Hematopoietic multipotent progenitor cell (in vitro differentiated cells): ENCODE measurements at places on chromosomes 4 and X.

DNA sequence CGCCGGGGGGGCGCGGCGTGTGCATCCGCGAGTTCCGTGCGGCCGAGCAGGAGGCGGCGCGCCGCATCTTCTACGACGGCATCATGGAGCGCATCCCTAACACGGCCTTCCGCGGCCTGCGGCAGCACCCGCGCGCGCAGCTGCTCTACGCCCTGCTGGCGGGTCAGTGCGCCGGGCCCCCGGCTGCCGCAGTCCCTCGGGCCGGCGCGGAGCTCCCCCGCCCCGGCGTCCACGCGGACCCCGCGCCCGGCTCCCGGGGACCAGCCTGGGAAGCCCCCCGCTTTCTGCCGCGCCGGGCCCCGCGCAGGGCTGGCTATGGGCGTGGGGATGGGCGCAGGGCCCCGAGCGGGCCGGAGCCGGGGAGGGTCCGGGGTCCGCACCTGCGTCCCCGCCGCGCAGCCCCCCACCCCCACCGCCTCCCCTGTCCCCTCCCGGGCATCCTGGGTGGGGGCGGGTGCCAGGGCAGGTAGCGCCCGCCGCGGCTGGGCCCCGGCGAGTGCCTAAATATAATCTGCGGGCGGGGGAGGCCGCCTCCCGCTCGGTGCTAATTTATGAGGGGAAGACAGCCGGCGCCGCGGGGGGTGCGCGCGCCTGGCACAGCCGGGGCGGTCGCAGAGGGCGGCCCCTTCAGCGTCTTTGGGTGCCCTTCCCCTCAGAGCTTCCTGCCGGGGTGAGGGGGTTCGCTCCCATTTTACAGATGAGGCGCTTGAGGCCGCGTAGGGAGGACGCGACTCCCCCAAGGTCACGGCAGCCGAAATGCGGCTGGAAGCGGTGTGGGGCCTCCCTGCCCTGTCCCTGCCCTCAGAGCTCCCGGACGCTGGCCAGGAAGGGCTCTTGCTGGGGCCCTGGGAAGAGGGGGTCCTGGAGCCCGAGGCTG is 837 bp downstream of the NAT8L start:
- DNase-seq: no peak

GRCh38 chr4:83212041-83212851 is 72.4 kb downstream of the COQ2 start:
- no peak for DNase-seq

DNA sequence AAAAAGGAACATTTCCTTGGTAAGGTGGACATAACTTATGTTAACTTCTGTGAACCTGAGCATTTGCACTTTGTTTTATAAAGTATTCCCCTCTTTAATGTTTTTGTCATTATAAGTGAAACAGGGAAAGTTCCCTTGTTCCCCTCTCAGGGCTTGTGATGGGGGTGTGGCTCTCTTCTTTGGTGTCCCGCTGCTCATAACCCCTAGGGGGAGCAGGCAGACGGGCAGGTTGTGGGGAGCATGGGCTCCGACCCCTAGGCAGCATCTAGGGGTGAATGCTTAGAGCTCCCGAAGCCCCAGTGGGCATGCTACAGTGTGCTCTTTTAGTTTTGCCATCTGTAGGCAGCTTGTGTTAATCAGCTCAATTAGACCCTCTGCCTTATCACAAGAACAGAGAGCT is 200.4 kb downstream of the DACH2 start:
- no peak for DNase-seq

- DNase-seq: no peak
Measured at GRCh38 chr4:165383591-165384073, 4.8 kb downstream of the CPE start.

GRCh38 chrX:17039826-17040225 is 93.4 kb downstream of the REPS2 start:
- no peak for DNase-seq

DNA sequence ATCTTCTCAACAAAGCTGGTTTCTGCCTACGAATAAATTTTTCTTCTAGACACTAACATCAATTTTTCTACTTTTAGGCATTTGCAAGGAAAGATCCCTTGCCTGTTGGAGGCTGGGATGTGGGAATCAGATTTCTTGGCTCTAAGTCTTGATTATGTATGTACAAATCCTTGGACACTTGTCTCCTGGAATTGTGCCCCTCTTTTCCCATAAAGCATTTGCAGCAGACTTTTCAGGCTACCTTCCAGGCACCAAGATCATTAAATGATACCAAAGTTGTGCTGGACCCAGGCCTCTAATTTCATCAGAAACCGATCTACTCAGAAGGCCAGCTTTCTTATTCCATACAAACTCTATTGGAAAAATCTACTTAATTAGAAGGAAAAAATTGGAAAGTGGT is 339.5 kb upstream of the DIPK2B start:
- DNase-seq: no peak

DNA sequence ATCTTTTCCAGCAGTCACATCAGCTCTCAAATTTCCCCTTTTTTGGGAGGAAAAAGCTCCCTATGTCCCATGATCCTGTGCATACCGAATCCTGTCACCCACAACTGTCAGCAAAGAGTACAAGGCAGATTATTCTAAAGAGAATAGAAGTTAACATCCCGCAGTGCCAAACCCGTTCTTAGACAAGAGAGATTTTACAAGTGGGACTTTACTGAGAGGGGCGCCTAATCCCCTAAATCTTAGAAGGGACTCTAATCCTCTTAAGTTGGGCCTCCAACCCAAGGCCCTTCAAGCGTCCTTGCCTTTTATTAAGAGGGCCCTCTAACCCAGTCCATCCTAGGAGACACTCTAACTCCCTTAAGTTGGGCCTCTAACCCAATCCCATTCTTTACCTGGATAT is 193.9 kb downstream of the CPXCR1 start:
- DNase-seq: no peak

GRCh38 chrX:3295731-3296130 is 50.7 kb downstream of the MXRA5 start:
- no peak for DNase-seq

DNA sequence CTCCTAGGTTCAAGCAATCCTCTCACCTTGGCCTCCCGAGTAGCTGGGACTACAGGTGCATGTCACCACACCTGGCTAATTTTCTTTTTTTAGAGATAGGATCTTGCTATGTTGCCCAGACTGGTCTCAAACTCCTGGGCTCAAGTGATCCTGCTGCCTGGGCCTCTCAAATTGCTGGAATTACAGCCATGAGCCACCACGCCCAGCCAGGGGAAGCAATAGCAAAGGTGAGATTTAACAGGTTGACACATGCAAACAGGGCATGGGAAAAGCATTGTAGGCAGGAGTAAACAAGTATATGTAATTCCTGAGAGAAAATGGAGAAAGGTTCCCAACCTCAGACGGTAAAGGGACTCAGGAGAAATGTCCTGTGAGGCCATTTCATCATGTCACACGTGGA is 33.6 kb upstream of the TBL1X start:
- DNase-seq: no peak

DNA sequence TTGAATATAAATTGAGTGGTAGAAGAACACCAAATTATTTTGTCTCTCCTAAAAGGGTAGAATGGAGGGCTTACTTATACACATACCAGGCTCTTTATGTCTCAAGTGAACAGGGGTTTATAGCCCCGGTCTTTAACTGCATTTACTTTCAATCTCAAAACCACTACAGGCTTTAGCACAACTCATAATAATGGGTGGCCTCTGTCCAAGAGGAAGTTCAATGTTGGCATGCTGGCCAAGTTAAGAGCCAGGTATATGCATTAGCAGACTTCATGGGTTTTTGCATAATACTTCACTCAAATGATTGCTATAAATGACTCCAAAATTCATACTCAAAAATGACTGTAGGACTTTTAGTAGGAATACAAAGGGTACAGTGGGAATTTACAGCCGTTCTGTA is 118.5 kb upstream of the OTUD4 start:
- DNase-seq: peak; percentile 0

DNA sequence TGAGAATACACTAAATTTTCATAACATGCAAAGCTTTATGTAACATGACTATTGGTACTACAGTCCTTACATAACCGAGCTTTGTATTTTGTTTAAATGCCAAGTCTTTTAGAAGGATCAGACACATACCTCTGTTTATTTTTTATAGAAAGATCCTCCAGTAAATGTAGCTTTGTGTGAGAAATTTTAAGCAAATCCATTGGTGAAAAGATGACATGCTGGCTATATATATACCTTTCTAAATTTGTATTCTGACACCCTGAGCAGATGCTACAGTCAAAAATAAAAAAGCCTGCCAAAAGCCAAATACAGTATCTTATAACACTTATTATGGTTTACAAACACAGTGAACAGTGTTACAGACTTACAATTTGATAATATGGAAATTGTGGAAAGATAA is at the start of gene YIPF7:
Gene YIPF7 (minus strand): TSS at position 201 of the 400 bp plus-strand sequence. CDS start 1,525 bp downstream, outside the sequence.
- no peak for DNase-seq

- no peak for DNase-seq
Measured at GRCh38 chr4:73730292-73730691, 10.1 kb upstream of the CXCL8 start.

GRCh38 chr4:109440948-109441347 is 7.3 kb downstream of the SEC24B start:
- no peak for DNase-seq

DNA sequence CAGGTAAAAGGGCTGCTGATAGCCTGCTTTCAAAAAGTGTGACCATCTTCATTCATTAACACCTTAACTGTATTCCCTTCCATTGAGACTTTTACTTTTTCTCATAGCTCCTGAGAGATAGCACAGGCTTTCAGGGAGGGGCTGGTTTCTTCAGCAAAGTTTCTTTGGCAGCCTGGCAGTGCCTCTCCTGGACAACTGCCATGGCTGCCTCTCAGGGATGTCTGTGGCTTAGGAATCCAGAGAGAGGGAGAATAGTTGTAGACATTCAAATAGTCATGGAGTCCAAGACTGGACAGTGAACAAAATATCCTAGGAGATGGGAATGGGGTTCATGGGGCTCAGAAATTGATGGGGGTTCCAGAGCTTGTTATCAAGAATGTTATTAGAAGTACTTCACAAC is 81.1 kb downstream of the FAM47B start:
- no peak for DNase-seq

DNA sequence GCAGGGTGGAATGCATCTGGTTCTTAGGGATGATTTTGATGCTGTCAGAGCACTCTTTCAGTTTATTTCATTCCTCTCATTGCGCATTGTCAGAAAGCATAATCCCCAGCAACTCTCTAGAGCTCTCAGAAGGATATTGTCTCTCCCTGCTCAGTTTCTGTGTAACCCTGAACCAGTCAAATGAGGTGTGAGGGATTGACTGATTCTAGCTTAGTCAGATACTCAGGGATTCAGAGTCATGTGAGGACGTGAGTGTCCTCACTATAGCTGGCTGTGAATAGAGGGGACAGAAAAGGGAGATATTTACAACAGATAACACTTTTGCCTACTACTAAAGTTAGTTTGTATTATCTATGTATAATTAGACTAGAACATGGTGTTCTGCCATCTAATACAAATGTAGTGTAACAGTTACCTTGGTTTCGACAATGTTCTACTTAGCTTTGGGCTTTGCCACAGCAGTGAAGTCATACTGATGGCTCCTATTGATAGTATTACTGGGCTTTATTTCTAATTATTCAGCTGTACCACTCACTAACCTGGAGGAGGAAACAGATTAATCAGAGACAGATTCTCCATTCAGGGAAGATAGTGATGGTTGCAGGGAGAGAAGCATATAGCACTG is 19.5 kb downstream of the AP1AR start:
- DNase-seq: no peak

DNA sequence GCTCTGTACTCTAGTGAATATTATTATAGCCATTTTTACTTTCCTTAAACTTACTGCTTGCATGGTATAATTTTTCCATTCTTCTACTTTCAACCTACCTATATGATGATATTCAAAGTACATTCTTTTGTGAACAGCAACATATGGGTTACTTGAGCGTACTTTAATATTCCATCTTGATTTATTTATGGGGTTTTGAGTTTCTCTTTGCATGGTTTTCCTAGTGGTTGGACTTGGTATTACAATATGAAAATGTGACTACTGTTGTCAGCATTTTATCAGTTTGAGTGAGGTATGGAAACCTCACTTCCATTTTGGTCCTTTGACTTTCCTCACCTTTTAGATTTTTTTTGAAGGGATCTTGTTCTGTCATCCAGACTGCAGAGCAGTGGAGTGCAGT is 35.9 kb downstream of the ADGRG4 start:
- DNase-seq: no peak

DNA sequence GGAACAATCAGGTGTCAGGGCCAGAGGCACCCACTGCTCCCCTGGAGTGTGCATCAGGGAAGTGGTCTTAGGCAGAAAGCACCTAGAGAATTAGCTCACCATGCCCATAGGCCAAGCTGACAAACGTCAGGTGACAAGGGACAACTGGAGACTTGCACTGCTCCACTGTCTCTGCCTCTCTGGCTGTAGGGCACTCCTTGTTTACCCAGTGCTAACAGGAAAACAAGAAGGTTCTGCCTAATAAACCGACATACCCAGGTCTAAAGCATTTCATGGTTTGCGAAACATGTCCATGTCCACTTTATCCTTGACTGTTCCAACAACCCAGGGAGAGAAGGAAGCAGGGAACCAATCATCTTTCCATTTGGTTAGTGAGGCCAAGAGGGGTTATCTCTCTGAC is 92.5 kb upstream of the MAMLD1 start:
- no peak for DNase-seq

DNA sequence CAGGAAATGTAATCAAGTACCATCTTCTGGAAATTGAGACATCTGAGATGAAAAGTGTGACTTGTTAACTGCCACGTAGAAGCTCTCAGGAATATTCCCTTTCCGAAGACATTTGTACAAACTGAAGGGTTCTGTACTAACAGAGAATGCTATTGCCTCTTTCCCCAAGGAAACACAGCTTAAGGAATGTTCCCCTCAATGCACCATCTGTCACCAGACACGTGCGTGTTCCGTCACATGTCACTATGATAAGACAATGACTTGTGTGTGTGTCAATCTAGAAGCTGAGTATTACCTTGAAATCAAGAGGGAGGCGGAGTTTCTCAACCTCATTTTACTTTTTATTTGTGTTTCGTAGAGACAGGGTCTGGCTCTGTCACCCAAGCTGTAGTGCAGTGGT is 58.1 kb downstream of the DHRSX start:
- no peak for DNase-seq

DNA sequence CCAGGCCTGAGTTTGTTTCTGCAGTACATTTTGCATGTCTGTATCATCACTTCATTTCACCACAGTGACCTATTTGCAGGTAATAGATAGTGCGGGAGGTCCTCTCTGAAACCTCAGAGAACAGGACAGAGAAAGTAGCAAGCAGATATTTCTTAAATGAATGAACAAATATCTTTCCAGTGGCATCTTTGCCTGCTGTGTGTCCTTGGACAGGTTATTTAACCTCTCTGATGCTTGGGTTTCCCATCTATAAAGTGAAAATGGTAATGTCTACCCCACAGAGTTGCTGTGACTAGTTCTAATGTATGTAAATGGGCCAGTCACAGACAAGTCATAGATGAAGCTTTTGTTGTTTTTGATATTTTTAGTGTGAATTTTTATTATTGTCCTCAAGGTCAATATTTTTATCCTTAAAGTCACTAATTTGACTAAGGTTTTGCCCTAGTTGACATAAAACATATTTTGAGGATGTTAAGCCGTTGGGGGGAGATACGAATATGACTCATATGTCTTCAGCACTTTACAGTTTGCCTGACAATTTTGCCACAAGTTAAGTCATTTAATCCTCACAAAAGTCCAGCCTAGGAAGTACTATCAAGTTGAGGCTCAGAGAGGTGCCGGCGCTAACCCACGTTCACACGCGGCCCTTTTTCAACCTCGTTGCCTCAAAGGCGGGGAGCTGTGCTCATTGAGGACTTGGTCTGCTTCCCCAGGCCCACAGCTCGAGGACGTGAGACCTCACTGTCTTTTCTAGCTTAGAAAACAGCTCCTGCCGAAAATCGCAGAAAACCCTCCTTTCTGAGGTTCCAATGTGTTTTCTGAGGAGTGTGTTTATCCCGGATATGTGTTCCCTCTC is 126.7 kb upstream of the STX18 start:
- DNase-seq: no peak

- no peak for DNase-seq
Measured at GRCh38 chrX:154829926-154830442, 4.5 kb downstream of the SMIM9 start.
